ENCODE measurements at places on chromosomes 3 and 15. TPM values are rescaled to one million over a fixed set of nuclear protein-coding genes. Genes with fewer than 3 reads are reported as not detected.

The MYEF2 gene
- 7.0 TPM for total RNA-seq

The PIGX gene
- 30.3 TPM for total RNA-seq

The SH2D7 gene
- total RNA-seq, result not detected

The FGD5 gene
- total RNA-seq, result not detected

The GPX1 gene
- 745 TPM for total RNA-seq

The CLDN16 gene
- not detected for total RNA-seq

The NPRL2 gene
- total RNA-seq, result 56.9 TPM

The TTC21A gene
- 1.2 TPM for total RNA-seq

The LYZL4 gene
- total RNA-seq, result not detected

The ANKRD34C gene
- total RNA-seq, result not detected

The HYKK gene
- total RNA-seq, result 2.9 TPM

The NPTN gene
- total RNA-seq, result 115 TPM

The NUP210 gene
- total RNA-seq, result 75.3 TPM

The AADACL2 gene
- total RNA-seq, result not detected

The KNG1 gene
- not detected for total RNA-seq

The P2RY13 gene
- not detected for total RNA-seq

The IL5RA gene
- not detected for total RNA-seq

The IDH2 gene
- 94.1 TPM for total RNA-seq

The FBXW12 gene
- not detected for total RNA-seq

The EAF2 gene
- 2.8 TPM for total RNA-seq

The INSYN1 gene
- not detected for total RNA-seq

The MAP3K13 gene
- 24.4 TPM for total RNA-seq

The DLEC1 gene
- total RNA-seq, result not detected

The RABL3 gene
- total RNA-seq, result 21.3 TPM

The OR5K3 gene
- total RNA-seq, result not detected

The FSTL1 gene
- total RNA-seq, result 178 TPM

The LMAN1L gene
- not detected for total RNA-seq

The GREM1 gene
- 1.6 TPM for total RNA-seq

The TMCO5A gene
- total RNA-seq, result not detected

The WDR93 gene
- 0.22 TPM for total RNA-seq

The ROPN1 gene
- not detected for total RNA-seq

The ATP13A5 gene
- total RNA-seq, result not detected

The SCN11A gene
- total RNA-seq, result not detected

The C3orf62 gene
- 3.9 TPM for total RNA-seq

The ROBO2 gene
- not detected for total RNA-seq

The CPNE9 gene
- total RNA-seq, result 0.07 TPM

The MORC1 gene
- not detected for total RNA-seq

The IQCF5 gene
- total RNA-seq, result not detected

The LMCD1 gene
- 8.2 TPM for total RNA-seq

The CPNE4 gene
- not detected for total RNA-seq

The THPO gene
- total RNA-seq, result not detected

The TIMP4 gene
- total RNA-seq, result 7.3 TPM
